ENCODE measurements at places on chromosomes 13 and 19.

- no peak for DNase-seq
Measured at GRCh38 chr13:74210693-74211393, 76.6 kb upstream of the KLF12 start.

DNA sequence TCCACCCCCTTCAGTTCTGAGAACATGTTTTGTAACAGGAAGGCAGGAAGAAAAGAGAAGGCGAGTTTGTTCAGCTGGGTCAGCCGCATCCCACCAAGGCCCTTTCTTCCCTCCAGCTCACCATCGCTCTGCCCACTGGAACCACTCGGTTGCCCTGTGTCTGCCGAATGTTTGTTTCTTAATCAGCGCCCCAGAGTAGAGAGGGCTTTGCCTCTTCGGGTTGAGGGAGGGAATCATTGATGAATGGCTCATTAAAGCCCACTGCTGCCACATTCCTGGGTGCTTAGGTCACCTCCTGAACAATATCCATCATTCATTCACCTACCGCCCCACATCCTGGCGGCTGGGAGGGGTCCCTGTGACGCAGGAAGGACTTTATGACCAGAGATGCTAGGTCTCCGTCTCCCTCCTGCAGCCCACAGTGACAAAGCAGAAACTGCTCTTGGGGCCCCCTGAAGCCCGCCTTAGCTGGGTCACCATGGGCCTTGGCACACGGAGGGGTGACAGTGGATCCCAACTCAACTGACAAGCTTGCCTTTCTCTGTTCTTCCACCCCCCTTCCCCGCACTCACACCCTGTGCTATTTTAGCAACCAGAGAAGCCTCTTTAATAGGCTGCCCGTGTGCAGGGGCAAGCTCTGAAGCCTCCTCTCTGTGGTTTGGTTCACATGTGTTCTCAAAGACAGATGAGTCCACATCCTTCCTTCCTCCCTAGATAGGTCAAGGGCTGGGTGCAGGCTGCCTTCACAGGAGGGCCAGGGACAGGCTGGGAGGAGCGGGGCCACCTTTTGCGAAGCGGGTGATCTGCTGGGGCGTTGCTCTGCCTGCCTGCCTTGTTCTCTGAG, 46.2 kb downstream of the ACTN4 start:
- DNase-seq, result peak; percentile 41

DNA sequence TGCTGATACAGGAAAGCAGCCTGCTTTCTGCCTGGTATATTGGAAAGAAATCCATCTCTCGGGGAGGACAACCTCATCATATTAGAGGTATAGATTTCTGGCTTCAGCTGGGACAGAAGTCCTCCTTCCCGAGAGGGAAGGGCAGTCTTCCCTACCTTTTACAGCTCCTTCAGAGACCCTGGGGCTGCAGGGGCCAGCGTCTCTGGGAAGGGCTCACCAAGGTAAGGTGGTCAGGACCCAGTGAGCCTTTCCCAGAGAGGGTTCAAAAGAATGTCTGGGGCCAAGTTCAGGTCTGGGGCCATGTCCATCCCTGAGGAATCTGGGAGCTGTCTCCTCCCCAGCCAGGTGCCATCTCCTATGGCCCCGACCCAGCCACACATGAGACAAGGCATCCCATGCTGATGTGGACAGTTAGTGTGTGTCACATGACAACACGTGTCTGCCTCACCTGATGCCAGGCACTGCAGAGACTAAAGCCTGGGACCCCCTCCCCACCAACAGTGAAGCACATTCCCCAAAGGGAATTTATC, 136.4 kb downstream of the URI1 start:
- no peak for DNase-seq

DNA sequence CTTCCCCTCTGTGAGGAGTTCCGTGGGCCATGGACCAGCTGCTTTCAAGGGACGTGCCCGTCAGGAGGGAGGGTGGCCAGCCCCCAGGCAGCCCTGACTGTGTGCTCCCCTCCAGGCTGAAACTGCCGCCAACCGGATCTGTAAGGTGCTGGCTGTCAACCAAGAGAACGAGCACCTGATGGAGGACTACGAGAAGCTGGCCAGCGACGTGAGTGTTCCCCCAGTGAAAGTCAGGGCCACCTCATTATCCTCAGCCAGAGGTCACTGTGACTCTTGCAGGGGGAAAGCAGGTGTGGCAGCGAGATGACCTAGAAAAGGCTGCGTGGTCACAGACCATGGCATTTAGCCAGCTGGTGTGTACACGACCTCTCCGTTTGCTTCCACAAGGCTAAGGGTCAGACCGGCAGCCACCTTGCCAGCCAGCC, 29.9 kb downstream of the CAPN12 start:
- no peak for DNase-seq

DNA sequence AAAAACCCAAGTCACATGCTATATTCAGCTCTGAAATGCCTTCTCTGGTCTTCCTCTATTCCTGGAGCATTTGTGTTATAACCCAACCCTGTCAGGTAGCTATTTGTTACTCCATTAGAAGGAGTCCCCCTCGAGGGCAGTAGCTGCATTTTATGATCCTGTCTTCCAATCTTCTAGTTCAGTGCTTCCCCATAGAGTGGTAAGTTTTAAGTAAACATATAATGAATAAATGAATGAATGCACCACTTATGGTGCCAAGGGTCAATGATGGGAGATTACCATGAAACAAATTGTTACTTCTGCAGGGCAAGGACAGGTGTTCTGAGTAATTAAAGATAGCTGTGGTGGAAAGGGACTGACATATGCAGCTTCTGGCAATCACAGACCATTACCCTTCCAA, 4.0 kb downstream of the RASL11A start:
- DNase-seq, result no peak

DNA sequence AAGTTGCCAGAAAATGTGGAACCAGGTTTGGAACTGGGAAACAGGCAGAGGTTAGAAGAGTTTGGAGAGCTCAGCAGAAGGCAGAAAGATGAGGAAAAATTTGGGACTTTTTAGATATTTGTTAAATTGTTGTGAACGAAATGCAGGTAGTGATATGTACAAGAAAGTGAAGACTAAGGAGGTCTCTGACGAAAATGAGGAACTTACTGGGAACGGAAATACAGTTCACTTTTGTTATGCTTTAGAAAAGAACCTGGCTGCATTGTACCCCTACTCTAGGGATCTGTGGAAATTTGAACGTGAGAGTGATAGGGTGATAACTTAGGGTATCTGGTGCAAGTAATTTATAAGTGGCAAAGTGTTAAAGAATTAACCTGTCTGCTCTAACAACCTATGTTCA, 632.4 kb downstream of the SLITRK5 start:
- no peak for DNase-seq

- DNase-seq, result no peak
Measured at GRCh38 chr13:97432232-97432916, 1.6 kb upstream of the RAP2A start.

GRCh38 chr13:111156421-111156820, 41.3 kb downstream of the ARHGEF7 start:
- DNase-seq, result no peak

GRCh38 chr13:88602786-88603777, 931.9 kb downstream of the SLITRK5 start:
- no peak for DNase-seq

- DNase-seq, result no peak
Measured at GRCh38 chr19:33287927-33288326, 14.4 kb downstream of the CEBPA start.

DNA sequence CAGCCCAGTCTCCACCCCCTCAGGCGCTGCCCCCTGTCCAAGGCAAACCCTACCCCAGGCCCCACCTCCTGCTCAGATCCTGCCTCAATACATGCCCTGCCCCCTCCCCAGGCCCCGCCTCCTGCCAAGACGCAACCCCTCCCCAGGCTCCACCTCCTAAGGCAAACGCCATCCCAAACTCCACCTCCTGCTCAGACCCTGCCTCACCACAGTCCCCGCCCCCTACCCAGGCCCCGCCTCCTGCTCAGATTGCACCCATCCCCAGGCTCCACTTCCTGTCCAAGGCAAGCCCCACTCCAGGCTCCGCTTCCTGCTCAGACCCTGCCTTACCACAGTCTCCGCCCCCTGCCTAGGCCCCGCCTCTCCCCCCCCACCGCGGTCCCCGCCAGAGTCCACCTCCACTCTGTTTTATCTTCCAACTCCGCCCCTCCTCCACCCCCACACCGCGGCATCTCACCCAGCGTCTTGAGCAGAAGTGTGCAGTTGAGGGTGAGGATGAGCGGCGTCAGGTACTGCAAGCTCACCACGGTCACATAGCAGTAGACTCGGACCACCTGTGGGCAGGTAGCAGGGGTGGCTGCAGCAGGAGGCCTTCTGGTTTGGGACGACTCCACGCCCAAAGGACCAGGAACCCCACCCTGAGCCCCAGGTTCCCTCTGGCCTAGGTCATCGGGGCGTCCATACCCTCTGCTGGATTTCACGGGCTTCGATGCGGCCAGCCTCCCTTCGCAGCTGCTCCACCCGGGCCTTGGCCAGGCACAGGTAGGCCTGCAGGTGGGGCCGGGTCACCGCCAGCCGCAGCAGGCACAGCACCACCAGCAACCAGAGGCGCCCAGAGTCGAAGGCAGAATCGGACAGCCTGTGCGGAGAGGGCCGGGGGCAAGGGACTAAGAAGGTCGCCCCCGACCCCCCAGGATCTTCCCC, 17.7 kb downstream of the TMEM161A start:
- no peak for DNase-seq

DNA sequence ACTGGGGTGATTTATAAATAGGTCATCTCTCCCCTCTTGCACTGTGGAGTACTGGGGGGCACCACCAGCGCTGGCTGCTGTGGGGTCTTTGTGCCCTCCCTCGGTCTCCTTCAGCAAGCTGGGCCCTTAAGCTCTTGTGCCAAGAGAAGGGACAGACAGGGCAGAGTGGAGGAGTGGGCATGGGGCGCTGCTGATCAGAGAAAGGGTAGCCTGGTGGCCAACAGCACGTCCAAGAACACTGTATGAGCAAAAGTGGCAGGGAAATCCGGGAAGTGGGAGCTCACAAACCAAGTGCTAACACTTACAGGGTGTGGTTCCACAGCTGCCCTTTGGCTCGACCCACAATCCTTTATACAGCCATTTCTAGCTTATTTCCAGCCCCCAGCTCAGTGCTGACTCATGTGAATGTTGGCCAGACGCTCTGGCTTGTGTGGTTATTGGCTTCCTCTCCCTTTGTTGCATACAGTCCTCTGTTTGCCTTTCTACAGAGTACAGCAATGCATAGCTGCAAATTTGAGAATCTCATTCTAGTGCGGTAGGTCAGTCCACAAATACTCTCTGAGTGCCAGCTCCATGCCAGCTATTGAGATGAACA, 298.8 kb downstream of the SHISA2 start:
- DNase-seq, result no peak

DNA sequence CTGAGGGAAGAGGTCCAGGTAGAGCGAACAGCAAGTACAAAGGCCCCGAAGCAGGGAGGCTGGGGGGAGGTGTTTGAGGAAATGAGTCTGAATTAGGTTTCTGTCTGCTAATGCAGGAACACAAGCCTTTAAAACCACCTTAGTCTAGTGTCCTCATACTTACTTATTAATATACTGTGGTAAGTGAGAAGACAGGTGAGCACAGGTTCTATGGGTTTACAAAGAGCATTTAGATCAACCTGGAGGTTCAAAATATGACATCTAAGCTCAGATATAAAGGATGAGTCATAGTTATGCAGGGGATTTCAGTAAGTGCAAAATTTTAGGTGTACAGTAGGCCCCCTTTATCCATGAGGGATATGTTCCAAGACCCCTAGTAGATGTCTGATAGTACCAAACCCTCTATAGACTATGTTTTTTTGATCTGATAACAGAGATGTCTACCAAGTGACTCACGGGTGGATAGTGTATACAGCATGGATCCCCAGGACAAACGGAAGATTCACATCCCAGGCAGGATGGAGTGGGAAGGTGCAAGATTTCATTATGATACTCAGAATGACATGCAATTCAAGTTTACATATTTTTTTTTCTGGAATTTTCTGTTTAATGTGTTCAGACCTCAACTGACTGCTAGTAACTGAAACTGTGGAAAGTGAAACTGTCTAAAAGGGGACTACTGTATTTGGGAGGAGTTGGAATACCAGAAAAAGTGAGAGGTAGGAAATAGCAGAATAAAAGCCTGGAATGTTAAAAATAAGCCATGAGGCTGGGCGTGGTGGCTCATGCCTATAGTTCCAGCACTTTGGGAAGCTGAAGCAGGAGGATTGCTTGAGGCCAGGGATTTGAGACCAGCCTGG, 18.2 kb upstream of the MED4 start:
- DNase-seq, result no peak

DNA sequence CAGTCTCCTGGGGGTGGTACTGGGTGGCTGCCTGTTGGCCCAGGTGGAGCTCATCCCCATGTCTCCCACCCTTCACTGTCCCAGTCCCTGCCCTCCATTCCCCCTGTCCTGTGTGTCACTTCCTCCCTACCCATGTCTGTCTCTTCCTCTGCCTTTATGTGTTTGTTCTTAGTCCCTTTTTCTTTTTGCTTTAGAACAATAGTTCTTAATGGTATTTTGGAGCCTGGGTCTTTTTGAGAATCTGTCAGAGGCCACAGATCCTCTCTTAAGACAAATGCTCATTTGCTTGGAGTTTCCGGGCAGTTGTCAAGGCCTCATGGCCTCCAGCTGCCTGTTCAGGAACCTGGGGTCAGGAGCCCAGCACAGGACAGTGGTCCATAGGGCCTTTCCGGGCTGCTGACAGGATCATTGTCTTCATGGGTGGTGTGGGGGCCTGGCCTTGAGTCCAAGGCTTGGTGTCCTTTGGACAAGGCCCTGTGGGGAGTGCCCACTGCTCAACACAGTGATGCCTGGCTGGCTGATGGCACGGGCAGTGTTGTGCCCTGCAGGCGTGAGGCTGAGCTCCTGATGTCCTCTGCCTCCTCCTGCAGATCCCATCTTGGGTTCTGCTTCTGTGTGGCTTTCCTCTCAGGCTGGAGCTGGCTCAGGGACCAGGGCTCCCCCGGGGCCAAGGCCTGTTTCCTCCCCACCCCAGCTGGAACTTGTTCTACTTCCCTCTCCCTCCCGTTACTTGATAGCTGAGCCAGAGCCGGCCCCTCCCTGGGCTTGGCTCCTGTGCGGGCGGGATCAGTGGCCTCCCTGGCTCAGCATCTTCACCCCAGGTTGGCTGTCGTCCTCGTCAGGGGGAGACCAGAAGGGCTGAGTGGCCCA, 3.5 kb downstream of the EGLN2 start:
- DNase-seq, result no peak

Data from T-helper 9 cell (primary cell).